ENCODE measurements at places on chromosomes 2 and 18.

DNA sequence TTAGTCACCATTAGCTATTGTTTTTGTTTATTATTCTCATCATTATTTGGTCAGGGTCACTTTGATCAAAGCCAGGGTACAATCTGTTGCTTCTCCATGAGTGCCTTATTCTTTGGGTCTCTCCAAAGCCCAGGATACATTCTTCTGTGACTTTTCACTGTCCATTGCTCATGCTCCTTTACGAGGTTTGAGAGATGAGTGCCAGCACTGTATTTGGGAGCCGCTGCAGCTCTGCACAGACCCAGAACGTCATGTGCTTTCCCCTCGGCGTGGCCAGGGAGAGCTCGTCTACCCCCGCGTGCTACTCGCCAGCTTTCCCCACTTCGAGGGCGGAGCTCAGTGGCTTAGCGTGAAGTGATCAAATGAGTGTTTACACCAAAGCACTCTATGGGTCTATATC is 123.7 kb downstream of the COL6A3 start:
- no peak for DNase-seq

- no peak for DNase-seq
Observed at GRCh38 chr18:21650311-21650710, 38.2 kb downstream of the SNRPD1 start.

- DNase-seq, result no peak
Observed at GRCh38 chr18:58239879-58240278, 195.9 kb downstream of the NEDD4L start.

GRCh38 chr2:135582383-135582782 is 51.1 kb downstream of the R3HDM1 start:
- no peak for DNase-seq

DNA sequence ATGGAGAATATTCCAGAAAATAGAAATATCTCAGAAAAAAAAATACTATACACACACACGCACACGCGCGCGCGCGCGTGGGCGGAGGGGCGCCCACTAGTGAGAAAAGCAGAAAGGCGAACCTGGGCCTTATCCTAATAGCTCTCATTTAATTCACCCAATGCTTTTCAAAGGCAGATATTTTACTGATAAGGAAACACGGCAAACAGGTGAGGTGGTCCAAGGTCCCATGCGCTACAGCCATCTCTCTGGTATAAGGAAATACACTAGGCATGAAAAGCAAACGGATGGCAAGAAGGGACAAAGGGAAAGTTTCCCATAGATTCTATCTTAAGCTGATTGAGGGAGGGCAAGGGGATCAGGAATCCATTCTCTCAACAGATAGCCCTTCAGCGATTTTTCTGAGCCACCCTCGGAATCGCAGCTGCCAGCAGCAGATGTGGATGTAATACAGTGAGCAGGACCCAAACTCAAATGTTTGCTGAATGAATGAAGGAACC is 136.7 kb downstream of the TMEM247 start:
- no peak for DNase-seq

- no peak for DNase-seq
Observed at GRCh38 chr2:3951131-3951954, 248.0 kb downstream of the DCDC2C start.

DNA sequence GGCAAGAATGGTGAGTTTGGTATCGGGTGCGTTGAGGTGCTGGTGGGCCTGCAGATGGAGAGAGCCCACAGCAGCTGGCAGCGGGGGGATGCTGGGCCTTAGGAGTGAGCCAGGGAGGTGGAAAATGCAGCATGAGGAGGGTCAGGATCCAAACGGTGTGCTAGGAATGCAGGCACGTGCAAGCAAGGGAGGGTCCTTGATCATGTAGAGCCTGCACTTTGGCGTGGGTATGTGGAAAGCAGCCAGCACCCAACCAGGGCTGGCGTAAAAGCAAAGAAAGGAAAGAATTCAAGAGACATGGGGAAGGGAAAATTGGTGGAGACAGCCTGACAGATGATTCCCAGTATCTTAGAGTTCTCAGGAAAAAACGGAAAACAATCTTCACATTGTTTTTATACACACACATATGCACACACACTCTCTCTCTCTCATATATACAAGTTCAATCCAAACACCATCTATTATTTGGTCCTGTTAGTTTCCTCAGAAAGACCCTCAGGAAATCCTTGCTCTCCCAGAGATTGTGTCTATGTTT is 46.3 kb downstream of the LTBP1 start:
- no peak for DNase-seq

GRCh38 chr2:172394002-172394401 is 33.4 kb upstream of the ITGA6 start:
- no peak for DNase-seq
